Upper lobe of right lung (tissue), 1 donor: ENCODE measurements at places on chromosomes 12 and 14.

- no peak for DNase-seq
These were observed 127.7 kb downstream of the LLPH start for GRCh38 chr12:66002812-66003211.

DNA sequence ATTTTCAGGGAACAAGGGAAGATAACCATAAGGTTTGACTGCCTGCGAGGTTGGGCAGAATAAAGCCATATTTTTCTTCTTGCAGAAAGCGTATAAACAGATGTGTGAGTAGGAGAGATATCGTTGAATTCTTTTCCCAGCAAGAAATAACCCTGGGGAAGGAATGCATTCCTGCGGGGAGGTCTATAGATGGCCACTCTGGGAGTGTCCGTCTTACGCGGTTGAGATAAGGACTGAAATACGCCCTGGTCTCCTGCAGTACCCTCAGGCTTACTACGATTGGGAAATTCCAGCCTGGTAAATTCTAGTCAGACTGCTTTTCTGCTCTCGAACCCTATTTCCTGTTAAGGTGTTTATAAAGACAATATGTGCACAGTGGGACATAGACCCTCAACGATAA lies 225.0 kb downstream of the LRIG3 start:
- no peak for DNase-seq

DNA sequence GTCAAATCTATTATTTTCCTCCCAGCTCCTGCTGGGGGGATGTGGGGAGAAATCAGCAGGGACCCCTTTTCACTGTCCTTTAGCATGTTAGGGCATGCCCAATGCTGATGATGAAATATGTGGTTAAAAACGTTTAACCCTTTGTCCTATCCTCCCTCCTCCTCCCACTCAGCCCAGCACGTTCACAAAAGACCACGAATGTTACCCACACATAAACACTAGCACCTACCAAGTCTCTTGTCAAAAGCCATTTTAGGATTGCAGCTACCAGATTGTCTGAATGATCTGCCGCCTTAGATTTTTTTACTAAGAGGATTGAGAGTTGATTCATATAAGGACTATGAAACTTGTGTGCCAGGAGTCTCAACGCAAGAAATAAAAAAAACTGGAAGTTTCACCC lies 70.4 kb downstream of the TBK1 start:
- DNase-seq = no peak

DNA sequence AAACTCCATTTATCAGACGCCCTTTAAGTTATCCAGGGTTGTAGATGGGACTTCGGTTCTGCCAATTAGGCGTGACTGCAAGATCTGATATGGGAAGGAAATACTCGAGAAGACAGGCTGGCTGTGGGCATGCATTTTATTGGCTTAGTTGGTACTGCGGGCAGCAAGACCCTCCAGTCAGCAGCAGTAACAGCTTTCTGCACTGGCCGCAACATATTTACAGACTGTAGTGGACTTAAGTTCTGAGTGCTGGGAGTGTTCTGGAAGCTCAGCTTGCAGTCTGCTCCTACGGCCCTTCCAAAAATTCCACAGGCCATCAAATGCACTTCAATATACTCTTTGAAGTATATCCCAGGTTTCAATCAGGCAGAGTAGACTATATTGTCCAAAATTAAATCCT lies 21.1 kb downstream of the KITLG start:
- DNase-seq = no peak

GRCh38 chr14:53412819-53413675 lies 259.9 kb upstream of the DDHD1 start:
- DNase-seq = no peak

GRCh38 chr12:79053394-79053793 lies 188.8 kb downstream of the SYT1 start:
- DNase-seq = no peak

GRCh38 chr14:89899917-89900663 lies 54.4 kb downstream of the EFCAB11 start:
- DNase-seq = no peak

GRCh38 chr12:108103517-108103916 lies 25.6 kb upstream of the WSCD2 start:
- DNase-seq = no peak

- DNase-seq = no peak
These were observed 48.4 kb upstream of the IFNG-AS1 start for GRCh38 chr12:67940780-67941243.

- DNase-seq = no peak
These were observed at the start of gene AGAP2 for GRCh38 chr12:57738661-57739237. TSS of gene AGAP2 (minus strand) at chr12:57738742. CDS start at chr12:57738246, 496 bp downstream.

DNA sequence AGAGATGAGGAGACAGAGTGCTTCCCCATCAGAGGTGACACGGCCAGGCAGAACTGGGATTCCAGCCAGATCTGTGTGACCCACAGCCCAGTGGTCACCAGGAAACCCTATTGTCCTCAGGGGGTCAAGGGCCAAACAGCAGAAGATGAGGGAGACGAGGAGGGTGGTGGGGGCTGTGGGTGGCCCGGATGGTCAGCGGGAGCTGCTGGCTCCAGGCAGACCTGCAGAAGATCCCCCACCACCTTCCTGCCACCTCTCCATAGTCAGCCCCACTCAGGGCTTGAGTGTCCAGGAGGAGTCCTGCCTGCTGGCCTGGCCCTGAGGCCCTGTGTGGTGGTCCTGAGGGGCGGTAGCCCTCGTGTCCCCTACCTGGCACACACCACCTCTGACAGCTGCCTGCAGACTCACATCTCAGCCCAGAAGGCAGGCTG lies 136.8 kb downstream of the CALM1 start:
- peak; percentile 71 for DNase-seq

GRCh38 chr12:56987551-56988053 lies 18.7 kb downstream of the ZBTB39 start:
- DNase-seq = peak; percentile 91

DNA sequence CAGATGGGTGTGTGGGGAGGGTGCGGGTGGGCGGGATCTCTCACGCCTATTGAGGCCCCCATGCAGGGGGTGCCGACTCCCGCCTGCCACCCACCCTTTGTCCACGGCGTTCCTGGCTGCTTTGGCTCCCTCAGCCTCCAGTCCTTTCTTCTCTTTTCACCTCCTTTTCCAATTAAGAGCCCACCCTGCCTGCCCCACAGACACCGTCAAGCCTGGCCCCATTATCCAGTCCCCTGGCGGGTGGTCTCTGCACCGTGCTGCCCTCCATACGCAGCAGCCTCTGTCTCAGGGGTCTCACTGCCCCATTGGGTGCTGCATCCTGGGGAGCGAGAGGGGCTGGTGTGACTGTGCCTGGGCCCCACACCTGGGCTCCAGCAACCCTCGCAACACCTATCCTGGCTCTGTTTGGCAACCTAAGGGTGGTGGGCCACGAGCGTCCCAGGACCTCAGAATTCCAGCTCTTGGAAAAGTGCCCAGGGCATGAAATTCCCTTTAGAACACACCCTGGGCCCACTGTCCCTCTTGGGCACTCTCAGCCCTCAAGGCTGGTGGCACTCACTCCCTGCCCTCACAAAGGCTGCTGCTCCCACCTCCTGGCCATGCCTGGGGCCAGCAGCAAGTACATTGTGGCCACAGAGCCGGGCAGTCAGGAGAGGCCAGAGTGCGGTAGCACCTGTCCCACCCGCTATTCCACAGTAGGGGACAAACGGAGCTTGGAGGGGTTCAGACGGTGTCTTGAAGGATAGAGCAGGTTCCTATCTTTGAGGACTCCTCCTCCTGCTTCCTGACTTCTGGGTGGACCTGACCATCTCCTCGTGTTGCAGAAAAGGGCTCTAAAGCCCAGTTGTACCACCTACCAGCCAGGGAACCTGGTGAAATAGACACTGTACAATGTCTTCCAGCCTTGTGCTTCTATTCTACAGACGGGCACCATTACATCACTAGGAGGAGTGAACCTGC lies 114.1 kb downstream of the KIF26A start:
- peak; percentile 56 for DNase-seq

DNA sequence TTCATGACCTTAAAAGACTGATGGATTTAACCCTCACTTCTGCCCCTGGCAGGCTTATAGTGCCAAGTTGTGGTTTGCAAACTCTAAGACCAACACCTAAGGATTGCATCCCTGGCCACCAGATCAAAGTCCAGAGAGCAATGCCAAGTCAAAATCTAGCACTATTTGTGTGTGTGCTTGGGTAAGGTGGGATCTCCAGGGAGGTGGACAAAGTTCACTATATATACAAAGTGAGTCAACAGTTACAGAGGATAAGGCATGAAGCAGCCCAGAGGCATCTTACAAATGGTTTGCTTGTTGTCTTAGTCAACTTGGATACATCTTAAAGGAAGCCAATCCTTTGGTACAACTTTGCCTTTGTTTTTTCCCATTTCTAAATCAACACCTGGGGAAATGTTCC lies 137.3 kb downstream of the MSRB3 start:
- no peak for DNase-seq

GRCh38 chr12:110993434-110993833 lies 73.1 kb upstream of the MYL2 start:
- no peak for DNase-seq

DNA sequence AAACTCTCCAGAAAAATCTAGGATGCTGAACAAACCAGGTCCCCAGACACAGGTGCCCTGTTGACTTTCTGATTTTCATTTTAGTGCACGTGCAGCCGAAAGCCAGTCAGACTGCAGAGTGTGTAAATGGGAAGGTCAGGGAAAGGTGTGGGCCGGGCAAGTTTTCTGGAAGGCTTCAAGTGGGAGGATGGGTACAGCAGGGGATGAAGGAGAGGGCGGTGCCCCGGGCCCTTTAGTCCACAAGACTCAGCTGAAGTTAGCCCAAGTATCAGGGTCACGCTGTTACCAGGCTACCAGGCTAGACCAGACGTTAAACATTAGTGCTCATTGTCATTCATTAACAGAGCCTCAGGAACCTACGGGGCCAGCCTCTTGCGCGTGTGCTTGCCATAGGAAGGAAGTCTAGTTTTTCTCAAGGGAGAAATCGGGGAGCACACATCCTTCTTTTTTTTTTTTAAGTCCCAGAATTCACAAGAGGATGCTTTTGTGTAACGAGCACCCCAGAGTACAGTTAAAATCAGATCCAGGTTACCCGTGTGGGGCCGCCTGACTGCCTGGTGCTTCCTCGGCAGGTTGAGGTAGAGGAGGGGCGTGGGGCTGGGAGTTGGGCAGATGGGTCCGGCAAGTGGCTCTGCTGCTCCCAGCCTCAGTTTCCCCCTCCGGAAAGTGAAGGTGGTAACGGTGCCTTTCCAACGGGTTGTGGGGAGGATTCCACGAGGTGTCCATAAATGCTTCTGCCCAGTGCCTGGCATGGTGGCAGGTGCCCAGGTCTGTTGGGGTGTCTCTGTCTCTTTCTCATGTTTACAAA lies 19.1 kb downstream of the BCL7A start:
- DNase-seq = peak; percentile 76
